ENCODE measurements at places on chromosomes 1 and 21.
A peak's percentile ranks its signal among the peaks of the same experiment; 100 is the strongest.

DNA sequence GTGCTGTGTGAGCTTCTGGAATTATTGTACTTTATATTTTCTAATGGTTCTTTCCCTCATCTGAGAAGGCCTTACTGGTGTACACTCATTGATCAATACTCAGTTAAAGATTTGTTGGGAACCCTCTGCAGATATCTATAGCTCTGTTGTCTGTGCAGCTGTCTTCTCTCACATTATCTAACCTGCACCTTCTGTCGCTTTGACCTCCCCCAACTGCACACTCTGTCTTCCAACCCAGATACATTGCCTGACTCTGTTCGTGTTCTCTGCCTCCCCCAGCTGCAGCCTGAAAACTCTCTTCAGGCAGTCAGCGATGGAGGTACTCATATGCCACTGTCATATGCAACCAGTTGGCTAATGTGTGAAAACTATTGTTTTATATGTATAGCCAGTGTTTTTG is 334.3 kb downstream of the NCAM2 start:
- no peak for DNase-seq

- peak; percentile 98 for DNase-seq
Measured at GRCh38 chr1:246608616-246609376, 42.5 kb downstream of the CNST start.

GRCh38 chr21:45199201-45199600 is 88.5 kb downstream of the POFUT2 start:
- DNase-seq = no peak

GRCh38 chr21:43206231-43207042 is 37.6 kb downstream of the CRYAA start:
- no peak for DNase-seq

GRCh38 chr1:112688781-112689193 is 14.3 kb downstream of the MOV10 start:
- DNase-seq = no peak

Measured in SW 1271 (cell line).